Substantia nigra (tissue), 51 donors: ENCODE measurements at places on chromosomes 12 and 14.

DNA sequence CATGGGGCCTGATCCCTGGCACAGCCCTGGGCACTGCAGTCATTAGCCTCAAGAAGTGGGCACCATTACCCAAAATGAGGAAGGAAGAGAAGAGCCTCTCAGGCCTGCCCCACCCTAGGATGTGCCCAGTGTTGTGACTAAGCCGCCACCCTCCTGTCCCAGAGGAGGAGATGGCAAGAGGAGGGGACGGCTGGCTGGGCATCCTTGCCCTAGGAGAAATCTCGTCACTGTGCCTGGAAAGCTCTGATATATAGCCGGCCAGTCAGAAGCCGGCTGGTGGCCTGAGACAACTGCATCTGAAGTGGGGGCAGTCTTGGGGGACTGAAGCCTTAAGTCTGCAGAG, 115.2 kb downstream of the LGMN start:
- DNase-seq: no peak

GRCh38 chr12:41536813-41537490, 348.8 kb downstream of the PDZRN4 start:
- no peak for DNase-seq

GRCh38 chr12:74381958-74382357, 155.7 kb upstream of the ATXN7L3B start:
- DNase-seq: no peak

DNA sequence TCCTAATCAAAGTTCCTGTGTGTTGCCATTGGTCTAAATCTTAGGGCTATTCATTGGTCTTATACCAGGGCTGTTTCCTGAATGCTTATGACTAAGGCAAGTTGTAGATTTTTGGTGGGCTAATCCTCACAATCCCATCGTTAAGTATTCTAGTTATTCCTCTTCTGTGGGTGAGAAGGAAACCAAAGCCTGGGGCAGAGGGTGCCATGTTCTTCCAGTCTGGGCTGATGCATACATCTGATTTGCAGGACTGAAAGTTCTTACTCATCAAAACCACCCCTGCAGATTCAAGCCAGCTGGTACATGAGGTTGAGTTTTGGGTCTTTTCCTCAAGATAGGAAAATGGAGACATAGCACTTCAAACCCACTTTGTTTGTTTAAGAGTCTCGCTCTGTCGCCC, 25.7 kb downstream of the PPP1CC start:
- no peak for DNase-seq
